ENCODE measurements at places on chromosomes 3 and 15.

DNA sequence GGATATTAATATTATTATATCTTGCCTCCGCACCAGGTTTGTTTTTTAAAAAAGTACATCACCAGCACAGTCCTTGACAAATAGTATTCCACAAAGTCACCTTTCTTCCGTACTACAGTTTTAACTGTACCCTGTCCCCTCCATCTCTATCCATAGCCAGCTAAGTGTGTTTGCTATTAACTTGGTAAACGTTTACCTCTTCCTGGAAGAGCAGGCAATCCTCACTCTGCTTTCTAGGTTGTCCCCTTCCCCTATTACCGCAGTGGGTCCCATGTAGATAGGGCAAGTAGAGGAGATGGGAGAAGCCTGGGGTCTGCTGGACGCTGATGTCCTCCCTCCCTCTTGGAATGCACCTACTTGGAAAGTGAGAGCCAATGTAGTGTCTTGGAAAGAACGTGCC lies 83.9 kb upstream of the ETV5 start:
- no peak for DNase-seq

GRCh38 chr3:109545746-109546145 lies 208.4 kb upstream of the DPPA4 start:
- no peak for DNase-seq

DNA sequence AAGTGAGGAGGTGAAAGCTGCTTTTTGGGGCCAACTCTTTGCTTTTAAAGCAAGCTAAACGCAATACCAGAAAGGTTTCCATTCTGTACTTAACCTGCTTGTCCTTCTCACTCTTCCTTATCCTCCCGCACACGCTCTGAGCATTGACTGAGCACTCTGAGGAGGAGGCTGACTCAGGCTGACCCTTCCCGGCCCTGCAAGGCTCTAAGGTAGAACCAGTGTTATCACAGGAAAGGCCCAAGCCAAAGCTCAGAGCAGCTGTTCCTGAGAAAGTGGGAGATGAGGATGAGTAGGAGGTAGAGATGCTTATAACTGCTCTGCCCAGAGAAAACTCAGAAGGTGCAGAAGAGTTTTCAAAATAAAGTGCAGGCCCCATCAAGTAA lies 2.3 kb downstream of the B3GNT5 start:
- no peak for DNase-seq

DNA sequence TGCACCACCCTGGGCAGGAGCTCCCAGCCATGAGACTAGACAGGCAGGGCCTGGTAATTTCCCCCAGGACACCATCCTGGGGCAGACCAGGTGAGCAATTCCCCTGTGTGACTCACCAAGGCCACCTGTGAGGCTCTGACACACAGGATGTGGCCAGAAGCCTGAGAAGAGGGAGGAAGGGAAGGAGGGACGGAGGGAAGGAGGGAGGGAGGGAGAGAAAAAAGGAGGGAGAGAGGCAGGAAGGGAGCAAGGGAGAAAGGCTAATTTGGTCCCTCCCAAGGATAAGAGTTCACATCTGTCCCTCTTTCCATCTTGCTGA lies 25.9 kb downstream of the WNT7A start:
- no peak for DNase-seq

DNA sequence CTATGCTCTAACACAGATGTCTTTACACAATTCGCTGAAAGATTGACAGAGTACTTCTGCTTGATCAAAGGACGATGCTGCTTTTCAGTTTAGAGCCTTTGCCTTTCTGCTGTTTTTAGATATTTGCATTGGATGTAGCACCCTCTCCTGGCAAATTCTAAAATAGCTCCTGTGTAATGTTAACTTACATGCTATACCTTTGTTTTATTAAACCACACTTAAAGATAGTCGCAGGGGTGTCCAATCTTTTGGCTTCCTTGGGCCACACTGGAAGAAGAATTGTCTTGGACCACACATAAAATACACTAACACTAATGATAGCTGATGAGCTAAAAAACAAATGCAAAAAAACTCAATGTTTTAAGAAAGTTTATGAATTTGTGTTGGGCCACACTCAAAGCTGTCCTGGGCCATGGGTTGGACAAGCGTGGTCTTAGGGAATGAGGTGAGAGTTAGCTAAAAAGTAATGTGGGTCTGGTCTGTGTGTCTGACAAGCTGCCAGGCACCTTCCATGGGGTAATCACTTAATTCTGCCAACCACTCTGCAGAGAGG lies 62.9 kb downstream of the ATG7 start:
- DNase-seq, result no peak

DNA sequence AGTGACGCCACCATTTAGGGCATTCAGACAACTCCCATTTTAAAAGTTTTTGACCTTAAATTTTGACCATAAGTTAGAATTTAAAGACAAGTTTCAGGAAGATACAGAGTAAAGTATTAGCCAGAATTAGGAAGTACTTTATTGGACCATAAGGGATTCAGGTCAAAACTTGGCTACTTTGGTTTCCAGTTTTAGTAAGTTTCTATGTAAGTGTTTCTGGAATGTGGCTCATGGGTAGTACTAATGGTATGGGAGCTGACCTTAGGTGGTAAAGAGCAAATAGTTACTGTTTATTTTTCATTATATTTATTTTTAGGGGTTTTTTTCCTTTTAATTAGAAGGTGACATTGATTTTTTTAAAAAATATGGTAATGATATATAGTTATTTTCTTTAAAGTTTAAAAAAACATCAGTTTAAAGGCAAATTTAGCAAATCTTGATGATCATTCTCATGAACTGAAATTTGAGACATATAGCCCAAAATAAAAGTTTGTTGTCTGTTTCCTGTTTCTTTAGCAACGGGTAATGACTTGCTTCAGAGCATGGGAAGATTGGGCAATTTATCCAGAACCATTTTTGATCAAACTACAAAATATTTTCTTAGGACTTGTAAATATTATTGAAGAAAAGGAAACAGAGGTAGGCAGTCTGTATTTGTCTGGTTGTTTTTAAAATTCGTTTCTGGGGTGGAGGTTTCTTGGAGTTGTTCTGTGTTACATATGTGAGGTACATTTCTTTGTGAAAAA lies 34.3 kb downstream of the U2SURP start:
- no peak for DNase-seq

DNA sequence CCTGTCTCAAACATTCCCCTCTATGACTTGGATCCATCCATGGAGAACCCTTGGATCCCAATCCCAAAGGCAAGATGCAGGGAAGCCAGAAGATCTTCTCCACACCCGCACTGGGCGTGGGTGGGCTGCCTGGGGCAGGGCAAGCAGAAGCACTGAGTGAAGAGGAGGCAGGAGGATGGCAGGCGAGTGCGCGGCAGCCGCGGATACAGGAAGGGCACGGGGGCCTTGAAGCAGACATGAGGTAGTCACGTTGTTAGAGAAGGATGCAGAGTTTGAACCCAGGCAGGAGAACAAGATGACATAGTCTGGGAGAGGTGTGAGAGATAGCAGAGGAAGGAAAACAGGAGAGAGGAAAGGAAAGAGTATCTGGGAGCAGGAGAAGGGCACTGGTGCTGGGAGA lies 5.1 kb upstream of the IGDCC3 start:
- DNase-seq, result no peak

GRCh38 chr3:79767194-79767904 lies 449 bp downstream of the ROBO1 start:
- DNase-seq, result no peak

DNA sequence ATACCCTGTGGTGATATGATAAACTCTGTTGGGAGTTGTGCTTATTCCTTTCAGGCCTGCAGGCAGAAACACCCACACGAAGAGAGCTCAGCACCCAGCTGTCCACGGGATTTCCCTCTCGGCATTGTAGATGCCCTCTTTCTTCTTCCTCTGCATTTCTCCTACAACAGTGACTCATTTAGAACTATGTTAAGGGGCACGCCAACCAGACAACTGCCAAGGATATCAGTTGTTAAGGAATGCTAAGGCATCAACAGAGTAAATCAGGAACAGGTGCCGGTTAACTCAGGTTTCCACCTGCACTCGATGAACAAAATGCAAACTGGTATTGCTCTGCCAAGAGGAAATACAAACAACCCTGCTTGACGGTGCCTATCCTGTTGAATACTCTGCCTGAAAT lies 270.0 kb upstream of the PEX5L start:
- no peak for DNase-seq

DNA sequence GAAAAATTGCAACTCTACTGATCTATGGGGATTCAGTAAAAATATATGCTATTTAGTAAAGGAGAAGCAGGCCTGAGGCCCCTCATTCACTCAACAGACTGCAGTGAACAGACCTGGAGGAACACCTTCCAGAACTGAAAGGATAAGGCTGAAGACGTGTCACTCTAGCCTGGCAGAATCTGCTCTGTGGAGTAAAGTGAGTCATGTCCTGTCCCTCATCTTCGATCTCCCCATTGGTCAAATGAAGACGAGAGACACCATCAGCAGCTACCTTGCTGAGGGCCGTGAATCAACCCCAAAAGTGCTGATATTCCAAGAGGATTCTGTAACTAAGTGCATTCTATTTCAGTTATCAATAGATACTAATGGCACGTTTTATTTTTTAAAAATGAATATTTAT lies 359.7 kb downstream of the FGF12 start:
- DNase-seq, result no peak

DNA sequence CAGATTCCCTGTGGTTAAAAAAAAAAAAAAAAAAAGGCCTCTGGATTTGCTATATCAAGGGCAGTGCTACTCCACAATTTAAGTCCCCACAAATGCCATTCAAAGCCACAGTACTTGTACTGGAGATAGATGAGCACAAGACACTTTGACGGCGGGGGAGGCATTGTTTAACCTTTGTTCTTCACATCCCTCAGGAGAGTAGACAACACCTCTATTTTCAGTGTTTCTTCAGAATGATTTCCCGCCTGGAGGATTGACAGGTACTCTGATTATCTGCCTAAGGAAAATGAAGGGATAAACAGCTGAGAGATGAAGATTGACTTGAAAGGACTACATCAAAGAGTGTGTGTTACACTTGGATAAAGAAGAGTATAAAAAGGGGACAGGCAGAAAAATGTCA lies 58.7 kb downstream of the OTOL1 start:
- DNase-seq, result no peak

DNA sequence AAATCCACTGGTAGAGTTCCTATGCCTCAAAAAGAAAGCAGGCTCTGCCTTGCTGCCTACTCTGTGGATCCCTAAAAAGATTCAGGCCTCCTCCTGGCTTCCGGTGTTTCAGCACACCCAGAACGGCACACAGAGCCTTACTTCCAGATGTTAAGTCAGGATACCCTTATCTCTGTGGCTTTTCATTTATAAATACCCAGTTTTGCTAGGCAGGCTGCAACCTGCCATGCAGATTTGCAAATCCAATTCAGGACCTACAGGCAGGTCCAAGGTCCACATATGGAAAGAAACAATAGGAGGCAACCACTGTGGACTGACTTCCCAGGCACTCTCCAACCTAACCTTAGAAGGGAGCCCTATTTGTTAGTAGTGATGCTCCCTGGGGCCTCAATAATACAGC lies 30.7 kb downstream of the EFL1 start:
- no peak for DNase-seq

DNA sequence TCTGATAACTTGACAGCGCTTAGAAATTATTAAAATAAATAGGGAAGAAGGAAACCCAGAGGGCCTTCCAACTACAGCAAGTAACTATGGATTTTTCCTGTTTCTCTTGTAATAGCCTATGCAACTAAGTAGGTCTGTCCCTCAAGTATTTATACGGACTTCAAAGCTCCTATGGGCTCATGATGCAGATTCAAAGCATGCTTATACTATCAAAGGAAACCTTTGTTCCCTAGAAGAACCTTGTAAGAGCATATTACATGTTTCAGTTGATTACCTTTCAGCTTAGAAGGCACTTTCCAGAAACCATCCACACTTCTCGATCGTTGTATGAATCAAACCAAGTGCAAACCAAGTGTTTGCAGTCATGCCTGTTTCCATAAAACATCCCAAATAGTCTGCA lies 158.8 kb downstream of the ALCAM start:
- DNase-seq, result no peak

DNA sequence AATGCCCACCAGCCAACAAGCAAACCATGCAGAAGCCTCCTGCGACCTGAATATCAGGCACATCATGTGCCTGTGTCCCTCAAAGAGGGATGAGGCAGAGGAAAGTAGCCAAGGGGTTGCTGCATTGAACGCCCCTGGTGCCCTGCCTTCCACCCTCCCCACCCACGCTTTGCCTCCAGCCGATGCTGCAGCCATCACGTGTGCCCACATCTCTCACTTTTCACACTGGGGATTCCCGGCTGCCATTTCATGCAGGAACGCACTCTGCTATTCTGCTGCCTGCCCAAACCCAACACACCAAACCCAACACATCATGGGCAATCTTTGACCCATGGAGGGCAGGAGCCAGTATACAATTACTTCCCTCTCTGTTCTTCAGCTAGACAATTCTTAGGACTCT lies 462.2 kb upstream of the PROK2 start:
- peak; percentile 27 for DNase-seq

DNA sequence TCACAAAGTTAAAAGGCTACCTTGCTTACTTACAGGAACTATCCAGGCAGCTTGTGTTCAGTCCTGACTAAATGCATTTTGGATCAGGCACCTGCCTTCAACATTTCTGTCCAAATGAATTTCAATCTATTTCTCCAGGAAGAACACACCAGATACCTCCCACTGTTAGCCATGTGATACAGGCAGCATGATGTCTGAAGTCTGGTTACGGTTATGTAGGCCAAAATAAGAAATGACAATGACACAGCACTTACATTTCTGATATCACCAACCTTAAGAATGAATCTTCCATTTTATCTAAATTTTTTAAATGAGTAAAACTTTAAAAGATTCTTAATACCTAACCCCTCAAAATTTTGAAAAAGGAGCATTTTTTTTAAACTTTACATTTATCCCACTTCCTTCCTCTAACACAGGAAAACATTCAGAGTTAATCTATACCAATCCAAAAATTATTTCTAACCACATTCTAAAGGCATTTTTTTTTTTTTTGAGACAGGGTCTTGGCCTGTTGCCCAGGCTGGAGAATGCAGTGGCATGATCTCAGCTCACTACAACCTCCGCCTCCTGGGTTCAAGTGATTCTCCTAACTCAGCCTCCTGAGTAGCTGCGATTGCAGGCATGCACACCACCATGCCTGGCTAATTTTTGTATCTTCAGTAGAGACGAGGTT lies at the start of gene MAP4:
Gene MAP4 (minus strand): TSS at position 116 of the 673 bp plus-strand sequence. CDS start 17,556 bp downstream, outside the sequence.
- no peak for DNase-seq

DNA sequence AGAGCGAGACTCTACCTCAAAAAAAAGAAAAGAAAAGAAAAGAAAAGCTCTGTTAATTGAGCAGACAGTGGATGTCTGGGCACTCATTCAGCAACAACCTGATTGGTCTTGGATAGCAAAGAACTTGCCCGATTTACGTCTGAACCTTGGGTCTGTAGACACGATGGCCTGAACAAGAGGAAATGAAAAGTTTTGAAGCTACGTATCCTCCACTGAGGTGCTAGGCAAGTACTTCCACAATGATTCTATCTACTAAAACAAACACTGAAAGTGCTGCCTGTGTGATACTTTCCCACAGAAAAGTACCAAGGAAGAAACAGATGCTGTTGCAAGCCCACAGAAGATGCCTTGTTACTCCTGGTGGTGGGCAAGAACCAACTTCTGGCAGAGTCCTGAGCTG lies 21.8 kb upstream of the MUSTN1 start:
- no peak for DNase-seq
